ENCODE measurements at places on chromosomes 1 and 21. TPM values are rescaled to one million over a fixed set of nuclear protein-coding genes. Genes with fewer than 3 reads are reported as not detected.

The CA14 gene
- 2.0 TPM for total RNA-seq

The USH2A gene
- total RNA-seq: 3.9 TPM

- no peak for DNase-seq
These were observed 4.8 kb upstream of the SIM2 start for GRCh38 chr21:36694031-36694515.

The KCNH1 gene
- not detected for total RNA-seq

The RRAGC gene
- 23.3 TPM for total RNA-seq

The XCL2 gene
- not detected for total RNA-seq

- DNase-seq: no peak
These were observed 21.8 kb downstream of the PTPRC start for GRCh38 chr1:198660341-198661261.
